Non-pigmented ciliary epithelial cell (primary cell): ENCODE measurements at places on chromosomes 12 and 14.

- no peak for DNase-seq
These were observed 450.6 kb upstream of the LMO3 start for GRCh38 chr12:17056546-17056945.

DNA sequence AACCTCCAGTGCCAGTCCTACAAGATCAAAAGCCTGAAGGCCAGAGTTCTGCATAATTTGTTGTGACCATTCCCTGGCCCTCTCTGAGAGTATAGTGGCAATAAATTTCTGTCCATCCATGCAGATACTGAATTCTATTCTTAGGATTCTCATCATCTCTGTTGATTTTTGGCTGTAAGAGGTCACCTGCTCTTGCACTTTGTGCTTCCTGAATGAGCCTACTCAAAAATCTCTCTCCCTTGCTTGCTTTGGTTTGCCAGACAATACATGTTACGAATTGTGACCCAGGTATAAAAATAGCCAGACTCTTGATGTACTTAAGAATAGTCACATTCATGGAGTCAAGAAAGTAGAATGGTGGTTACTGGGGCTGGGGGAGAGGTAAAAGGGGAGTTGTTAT, 16.7 kb downstream of the ZNF664 start:
- DNase-seq: no peak

DNA sequence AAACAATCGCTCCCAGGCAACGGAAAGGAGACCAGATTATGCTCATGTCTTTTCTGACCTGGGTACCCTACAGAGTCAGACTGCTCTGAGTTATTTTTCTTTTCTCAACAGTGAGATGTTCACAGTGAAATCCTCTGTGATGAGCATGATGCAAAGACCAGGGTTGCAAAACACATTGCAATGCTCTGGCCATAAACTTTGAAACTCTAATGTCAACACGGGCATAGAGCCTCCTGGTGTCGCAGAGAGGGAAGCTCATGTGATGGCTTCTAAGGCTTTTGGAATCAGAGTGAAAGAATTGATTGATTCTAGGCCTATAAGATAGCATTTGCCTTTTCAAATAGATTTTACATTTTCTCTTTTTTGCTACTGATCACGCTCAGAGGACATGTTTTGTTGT, 193.4 kb downstream of the RASSF9 start:
- DNase-seq: no peak

- no peak for DNase-seq
These were observed 18.4 kb upstream of the KRT86 start for GRCh38 chr12:52255926-52256583.
